ENCODE measurements at places on chromosomes 16 and 17.

GRCh38 chr16:7914748-7915147 is 582.1 kb downstream of the RBFOX1 start:
- no peak for DNase-seq

DNA sequence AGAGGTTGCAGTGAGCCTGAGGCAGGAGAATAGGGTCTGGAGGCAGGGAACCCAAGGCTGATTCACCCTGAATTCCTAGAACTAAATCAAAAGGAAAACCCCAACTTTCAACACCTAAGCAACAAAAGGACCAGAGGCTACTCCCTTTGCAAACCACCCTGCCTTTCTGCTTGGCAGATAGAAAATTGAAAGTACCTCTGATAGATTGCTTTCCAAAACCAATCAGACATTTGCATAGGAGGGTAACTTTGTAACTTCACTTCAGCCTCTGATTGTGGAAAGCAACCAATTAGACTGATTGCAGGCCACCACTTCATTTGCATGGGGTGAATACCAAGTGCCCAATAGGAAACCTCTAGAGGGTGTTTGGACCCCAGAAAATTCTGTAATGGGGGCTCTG is 10.9 kb upstream of the TMEM98 start:
- no peak for DNase-seq

DNA sequence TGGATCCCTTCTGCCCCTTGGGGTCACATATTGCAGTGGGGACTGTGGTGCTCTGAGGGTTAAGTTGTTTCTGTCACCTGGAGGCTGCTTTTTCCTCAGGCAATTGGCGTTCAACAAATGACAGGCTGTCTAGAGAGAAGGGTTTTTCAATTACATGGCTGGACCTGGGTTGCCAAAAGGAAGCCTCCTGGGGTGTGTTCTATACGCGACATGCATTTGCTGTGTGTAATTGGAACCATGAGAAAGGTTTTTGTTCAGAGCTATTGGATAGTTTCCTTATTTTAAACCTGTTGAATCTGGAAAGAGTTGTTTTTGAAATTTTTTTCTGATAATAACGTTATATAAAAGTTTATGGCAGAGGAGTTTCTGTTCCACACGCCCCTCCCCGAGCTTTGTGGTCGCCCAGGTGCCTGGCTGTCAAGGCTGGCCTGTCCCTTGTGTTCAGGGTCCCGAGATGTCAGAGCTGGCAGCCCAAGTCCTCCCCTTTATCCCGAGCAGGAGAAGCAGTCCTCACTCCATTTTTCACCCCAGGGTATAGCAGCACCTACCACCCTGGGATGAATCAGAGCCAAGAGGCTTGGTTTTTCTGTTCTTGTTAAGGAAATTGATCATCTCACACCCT is 26.1 kb upstream of the ZNF750 start:
- no peak for DNase-seq

- peak; percentile 88 for DNase-seq
These were observed 138.7 kb downstream of the GAS7 start for GRCh38 chr17:10059684-10060211.

DNA sequence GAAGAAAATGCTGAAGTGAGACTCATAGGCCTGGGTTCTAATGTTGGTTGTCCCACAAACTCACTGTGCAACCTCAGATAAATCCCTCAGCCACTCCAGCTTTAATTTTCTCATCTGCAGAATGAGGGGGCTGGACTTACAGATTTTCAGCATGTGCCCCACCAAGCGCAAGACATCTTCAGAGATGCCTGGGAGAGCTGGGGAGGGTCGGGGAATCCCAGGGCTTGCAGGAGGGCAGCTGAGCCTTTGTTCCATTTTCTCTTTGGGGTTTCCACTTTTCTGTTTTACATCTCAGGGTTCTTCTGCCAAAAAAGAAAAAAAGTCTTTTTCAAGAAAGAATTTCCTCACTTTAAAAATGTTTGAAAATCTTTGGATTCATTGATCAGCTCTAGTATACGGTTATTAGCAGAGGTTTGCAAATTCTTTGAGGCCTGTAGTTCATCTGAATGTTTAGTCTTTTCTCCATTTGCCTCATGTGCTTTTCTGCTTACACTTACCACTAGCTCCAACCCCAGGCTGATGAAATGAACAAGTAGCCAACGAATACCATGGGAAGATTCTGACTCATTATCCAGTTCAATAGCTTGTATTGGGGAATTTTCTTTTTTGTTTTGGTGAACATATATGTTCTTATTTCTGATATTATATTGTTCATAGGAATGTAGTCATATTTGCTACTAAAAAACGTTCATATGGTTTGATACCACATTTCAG is 56.4 kb downstream of the CHD9 start:
- DNase-seq = no peak

DNA sequence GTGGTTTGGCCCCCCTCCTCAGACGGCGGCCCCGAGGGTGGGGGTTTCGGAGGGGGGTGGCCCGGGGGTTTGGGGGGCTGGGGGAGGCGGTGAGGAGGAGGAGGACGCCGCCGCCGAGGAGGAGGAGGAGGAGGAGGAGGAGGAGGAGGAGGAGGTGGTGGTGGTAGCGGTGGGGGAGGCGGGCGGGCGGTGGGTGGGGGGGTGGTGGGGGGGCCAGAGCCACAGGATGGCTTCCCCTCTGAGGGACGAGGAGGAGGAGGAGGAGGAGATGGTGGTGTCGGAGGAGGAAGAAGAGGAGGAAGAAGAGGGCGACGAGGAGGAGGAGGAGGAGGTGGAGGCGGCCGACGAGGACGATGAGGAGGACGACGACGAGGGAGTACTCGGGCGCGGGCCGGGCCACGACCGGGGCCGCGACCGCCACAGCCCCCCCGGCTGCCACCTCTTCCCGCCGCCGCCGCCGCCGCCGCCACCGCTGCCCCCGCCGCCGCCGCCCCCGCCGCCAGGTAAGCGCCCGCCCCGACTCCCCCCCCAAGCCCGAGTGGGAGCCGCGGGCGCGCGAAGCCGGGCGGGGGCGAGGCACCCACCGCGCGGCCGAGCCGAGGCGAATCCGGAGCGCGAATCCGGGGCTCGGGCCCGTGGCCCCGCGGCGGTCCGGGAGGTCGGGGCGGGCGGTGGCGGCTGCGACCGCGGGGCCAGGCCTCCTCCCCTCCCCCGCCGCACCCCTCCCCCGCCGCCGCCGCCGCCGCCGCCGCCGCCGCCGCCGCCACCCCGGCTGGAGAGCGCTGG is 3.8 kb upstream of the CHD3 start:
- DNase-seq = peak; percentile 56

- peak; percentile 44 for DNase-seq
These were observed 13.9 kb upstream of the KRTAP17-1 start for GRCh38 chr17:41329279-41329948.

DNA sequence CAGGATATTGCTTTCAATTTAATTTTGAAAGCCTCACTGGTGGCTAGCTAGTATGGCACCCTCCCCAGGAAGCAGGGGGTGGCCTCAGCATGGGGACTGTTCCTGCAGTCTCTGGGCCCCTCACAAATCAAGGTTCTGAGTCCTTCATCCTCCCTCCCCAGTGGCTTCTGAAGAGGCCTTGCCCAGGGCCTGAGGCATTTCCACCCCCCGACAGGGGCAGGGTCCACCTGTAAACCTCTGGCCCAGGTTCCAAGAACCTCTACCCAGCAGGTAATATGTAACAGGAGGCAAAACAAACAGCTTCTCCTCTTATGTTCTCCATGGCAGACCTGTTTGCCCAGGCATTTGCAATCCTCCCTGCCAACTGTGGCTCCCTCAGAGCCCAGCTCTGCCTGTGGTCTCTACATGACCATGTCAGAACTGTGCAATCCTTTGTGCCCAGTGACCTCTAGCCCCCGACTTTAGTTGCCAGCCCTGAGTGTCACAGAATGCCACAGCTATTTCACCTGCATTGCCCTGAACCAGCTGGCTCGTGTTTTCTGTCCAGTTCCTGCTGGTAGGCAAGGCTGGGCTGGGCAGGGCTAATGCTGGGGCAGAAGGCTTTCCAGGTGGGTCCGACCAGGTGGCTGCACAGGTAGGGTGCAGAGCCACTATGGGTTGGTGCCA is 14.3 kb downstream of the ACSF2 start:
- DNase-seq = no peak

- DNase-seq = peak; percentile 56
These were observed at the start of gene TBX4 for GRCh38 chr17:61452301-61453290. Gene TBX4, plus strand, starts transcription at chr17:61452422. Its CDS starts 4,069 bp downstream, at chr17:61456491.

DNA sequence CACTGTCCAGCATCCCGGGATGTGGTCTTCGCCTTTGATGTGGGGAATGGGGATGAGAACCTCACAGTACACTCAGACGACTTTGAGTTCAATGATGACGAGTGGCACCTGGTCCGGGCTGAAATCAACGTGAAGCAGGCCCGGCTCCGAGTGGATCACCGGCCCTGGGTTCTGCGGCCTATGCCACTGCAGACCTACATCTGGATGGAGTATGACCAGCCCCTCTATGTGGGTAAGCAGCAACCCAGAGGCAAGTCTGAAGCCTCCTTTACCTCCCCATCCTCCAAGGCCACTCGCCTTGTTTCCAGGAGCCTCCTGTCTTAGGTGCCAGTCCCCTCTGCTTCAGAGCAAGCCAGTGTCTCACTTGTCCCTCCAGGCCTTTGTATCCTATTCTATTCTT is 10.2 kb downstream of the CNTNAP1 start:
- DNase-seq = no peak

- DNase-seq = peak; percentile 55
These were observed 721 bp downstream of the TBCD start for GRCh38 chr17:82752371-82753200.

DNA sequence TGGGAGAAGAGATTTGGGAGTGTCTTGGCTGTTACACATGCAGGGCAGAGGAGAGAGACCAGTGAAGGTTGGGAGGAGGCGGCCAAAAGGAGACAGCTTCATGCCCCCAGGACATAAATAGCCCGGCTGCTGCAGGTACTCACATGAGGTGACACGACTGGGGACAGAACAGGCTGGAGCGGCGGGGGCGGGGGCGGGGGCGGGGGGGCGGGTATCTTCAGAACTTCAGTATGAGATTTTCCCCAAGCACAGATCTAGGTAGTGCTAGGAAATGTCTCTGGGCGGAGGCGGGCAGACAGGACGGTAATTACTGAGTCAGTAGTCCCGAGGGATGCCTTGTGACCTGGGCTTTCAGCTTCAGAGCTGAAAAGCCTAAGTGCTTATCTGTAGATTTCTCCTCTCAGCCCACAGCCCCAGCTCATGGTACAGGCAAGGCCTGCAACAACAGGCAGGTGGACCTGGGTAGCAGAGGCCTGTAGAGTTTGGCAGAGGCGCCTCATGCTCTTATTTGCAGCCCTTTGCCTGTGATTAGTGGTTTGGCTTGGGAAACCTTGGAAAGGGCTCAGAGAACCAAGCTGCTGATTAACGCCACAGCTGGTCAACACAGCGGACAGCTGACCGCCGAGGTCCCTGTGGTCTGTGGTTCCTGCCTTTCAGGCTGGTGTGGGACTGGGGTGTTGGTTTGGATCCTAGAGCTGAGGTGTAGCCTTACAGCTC is 24.5 kb downstream of the UNK start:
- DNase-seq = no peak

GRCh38 chr17:31224366-31224765 is 72.7 kb downstream of the OMG start:
- no peak for DNase-seq

GRCh38 chr16:54239456-54239855 is 47.1 kb downstream of the IRX3 start:
- DNase-seq = peak; percentile 66

GRCh38 chr16:68488554-68488953 is 40.2 kb upstream of the SMPD3 start:
- no peak for DNase-seq

- DNase-seq = no peak
These were observed 12.7 kb upstream of the NSMCE1 start for GRCh38 chr16:27281243-27281642.

GRCh38 chr17:76805319-76805718 is 62.9 kb upstream of the MGAT5B start:
- no peak for DNase-seq

GRCh38 chr17:15446036-15446435 is 21.4 kb downstream of the CDRT4 start:
- no peak for DNase-seq

DNA sequence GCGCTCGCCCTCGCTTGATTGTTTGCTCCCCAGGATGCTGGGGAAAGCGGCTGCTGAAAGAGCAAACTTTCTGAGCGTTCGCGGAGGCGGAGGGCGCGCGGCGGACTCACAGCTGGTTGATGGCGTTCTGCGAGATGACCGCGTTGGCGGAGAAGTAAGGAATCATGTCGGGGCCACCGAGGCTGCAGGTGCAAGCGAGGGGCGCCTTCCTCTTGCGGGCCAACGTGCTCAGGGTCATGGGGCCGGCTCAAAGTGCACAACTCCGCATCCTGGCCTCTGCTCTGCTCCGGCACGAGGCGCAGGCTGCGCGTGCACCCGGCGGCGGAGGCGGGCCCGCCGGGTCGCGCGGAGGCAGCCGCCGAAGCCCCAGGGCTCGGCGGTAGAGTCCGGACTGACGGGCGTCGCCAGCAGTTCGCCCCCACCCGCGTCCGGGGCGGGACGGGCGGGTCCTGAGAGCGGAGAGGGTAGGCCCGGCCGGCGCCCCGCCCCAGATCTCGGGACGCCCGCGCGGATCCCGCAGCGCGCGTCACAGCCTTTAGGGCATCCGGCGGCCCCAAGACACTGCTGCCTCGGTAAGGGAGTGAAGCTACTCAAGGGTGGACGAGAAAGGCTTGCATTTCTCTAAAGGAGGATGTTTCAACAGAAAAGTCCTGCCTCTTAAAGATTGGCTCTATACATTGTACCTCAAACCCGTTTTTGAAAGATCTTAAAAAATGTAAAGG is 138.5 kb upstream of the CORO6 start:
- peak; percentile 92 for DNase-seq

GRCh38 chr16:11672206-11673090 is 4.2 kb downstream of the SNN start:
- DNase-seq = no peak

- DNase-seq = no peak
These were observed 15.0 kb upstream of the SPACA3 start for GRCh38 chr17:32976605-32977004.

DNA sequence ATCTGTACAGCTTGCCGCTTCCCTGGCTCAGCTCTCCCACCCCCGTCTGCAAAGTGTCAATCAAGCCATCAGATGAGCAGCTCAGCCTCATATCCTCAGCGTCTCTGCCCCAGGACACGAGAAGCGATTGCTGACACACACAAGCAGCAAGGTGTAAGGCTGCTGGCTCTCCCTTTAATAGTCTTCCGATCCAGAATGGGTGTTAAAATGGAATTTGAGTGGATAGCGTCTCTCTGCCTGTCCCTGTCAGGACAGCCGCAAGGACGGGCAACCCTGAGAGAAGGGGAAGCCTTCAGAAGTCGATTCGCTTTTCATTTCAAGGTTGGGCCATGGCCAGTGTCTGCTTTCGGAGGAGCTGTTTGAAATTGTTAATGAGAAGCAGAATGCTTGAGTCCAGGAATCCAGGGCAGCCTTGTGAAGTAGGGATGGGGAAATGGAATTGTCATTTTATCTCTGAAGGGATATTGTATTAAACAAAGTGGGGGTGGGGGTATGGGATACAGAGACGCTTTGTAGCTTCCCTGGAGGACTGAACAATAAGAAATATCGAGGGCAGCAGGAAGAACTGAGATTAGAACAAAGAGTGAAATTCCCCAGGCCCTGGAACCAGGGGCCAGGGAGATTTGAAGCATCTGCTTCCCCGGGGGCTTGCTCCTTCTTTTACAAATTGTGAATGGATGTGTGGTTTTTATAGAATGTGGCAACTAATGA is 4.7 kb upstream of the PIPOX start:
- no peak for DNase-seq

- DNase-seq = peak; percentile 91
These were observed 31.7 kb downstream of the CNGB1 start for GRCh38 chr16:57938936-57939871.
